NCI-H1092 (cell line): ENCODE measurements at places on chromosomes 2 and 18.
A peak's percentile ranks its signal among the peaks of the same experiment; 100 is the strongest.

DNA sequence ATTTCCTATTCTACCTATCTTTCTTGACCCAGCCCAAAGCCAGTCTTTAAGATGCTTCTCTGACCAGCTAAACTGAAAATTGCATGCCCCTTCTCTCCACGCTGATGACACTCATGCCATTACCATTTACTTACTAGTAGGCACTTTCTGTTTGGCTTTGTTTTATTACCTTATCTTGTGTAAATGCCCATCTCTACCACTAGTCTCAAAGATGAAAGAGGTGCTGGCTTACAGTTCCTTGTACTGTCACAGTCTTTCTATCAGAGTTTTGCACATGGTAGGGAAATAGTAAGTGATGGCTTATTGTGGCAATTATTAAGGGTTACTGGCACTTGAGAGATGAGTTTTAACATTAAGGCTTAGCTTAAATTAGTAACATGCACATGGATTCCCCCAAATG, 352.1 kb downstream of the RBM43 start:
- DNase-seq, result no peak

DNA sequence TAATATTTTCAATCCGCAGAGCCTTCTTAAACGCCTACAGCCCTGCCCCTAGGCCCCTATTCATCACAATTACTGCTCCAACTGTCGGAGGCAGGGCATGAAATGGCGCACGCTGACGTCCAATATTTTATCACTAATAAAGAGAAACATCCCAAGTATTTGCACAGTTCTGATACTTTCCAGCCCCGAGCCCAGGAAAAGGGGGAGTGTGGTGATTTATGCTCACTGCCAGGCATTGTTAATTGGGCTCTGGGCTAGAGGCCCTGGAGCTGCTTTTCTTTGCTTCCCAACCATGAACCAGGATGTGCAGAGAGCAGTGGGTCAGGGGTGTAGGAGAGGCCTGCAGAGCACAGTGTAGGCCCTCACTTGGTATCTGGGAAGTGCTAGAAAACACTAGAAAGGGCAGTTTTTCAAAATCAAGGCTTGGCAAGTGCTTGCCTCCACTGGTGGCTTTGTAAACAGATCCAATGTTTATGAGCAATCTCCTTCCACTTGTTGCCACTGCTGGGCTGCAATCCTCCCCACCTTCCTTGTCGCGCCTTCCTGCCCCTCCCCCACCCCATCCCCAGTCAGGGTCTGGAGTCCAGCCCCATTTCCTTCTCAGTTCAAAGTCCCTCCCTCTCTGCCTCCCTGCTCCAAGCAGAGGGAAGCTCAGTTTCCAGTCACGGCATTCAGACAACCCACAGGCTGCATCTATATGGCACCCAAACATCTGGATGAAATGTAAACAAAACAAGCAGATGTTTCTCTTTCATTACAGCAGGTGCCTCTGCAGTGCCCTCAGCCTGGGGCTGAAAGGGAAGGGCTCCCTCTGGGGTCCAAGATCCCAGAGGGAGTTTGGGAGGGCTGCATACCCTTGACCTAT, 83.9 kb upstream of the PKDCC start:
- DNase-seq, result peak; percentile 7

- DNase-seq, result no peak
Measured at GRCh38 chr2:60719331-60719730, 36.7 kb upstream of the PAPOLG start.

DNA sequence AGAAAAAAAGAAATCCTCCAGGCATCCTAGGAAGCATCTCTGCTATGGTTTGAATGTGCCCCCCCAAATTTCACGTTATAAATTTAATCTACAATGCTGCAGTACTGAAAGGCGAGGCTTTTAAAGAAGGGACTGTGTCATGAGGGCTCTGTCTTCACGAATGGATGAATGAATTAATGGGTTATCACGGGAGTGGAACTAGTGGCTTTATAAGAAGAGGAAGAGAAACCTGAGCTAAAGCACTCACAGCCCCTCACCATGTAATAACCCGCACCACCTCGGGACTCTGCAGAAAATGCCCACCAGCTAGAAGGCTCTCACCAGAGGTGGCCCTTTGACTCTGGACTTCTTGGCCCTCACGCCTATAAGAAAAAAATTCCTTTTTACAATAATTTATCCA, 27.6 kb downstream of the RNU4ATAC start:
- DNase-seq, result no peak
